CD4-positive, alpha-beta T cell treated with Interferon gamma for 1 hour (primary cell): ENCODE measurements at places on chromosomes 5 and 9.

- no peak for DNase-seq
Observed at GRCh38 chr5:61023131-61023530, 78.1 kb downstream of the NDUFAF2 start.

GRCh38 chr5:62326702-62327101, 20.7 kb downstream of the KIF2A start:
- no peak for DNase-seq

- DNase-seq: no peak
Observed at GRCh38 chr5:122400341-122400740, 88.3 kb downstream of the SNCAIP start.

- no peak for DNase-seq
Observed at GRCh38 chr5:126610616-126611015, 9.9 kb downstream of the PHAX start.

GRCh38 chr5:151271336-151271735, 18.4 kb downstream of the GM2A start:
- DNase-seq: no peak

GRCh38 chr5:68533051-68533450, 317.5 kb downstream of the PIK3R1 start:
- DNase-seq: no peak

GRCh38 chr5:56039985-56040384, 45.2 kb upstream of the IL6ST start:
- DNase-seq: no peak
